ENCODE measurements at places on chromosomes 11 and 22.

- no peak for DNase-seq
Measured at GRCh38 chr22:30121960-30122359, 41.7 kb downstream of the HORMAD2 start.

DNA sequence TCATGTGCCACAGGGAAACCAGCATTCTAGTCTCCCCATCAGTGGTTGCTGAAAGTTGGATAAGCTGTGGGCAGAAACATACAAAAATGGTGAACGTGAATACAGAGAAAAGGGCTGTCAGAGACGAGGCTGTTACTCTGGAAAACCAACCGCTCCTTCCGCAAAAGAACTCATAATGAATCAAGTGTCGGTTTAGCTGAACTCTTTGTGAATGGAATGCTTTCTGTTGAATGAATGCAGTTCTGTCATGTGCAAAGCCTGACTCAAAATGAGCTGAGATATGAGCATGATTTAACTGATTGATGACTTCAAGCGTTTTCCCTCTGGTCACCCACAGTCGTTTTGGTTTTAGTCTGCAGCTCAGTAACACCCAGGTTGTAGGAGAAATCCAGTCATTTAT is 298.3 kb downstream of the ETS1 start:
- no peak for DNase-seq

DNA sequence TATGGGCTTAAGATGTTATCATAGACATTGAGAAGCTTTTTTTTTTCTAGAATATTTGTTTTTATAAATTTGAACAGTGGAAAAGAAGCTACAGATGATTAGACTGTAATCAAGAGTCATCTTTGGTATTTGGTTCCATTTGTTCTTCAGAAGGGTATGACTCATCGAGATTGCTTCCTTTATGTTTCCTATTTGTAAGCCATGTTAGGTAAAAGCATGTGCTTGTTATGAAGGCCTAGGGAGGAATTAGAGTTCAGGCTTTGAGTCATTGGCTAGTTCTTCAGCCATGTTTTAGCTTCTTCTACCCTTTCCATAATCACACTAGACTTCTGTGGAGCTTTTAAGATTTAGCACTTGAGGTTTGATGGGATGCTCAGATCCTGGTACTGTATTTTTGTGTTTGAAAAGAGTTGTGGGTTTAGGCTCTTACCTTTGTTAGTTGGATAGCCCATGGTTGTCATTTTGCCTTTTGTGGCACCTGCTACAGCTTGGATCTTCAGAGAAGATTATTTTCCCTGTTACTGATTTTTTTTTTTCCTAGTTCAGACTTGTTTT is 44.3 kb downstream of the POLD3 start:
- DNase-seq = no peak

GRCh38 chr11:104917271-104918112 is 19.2 kb upstream of the CASP12 start:
- DNase-seq = no peak

- no peak for DNase-seq
Measured at GRCh38 chr22:46730568-46731245, 7.3 kb downstream of the CERK start.

DNA sequence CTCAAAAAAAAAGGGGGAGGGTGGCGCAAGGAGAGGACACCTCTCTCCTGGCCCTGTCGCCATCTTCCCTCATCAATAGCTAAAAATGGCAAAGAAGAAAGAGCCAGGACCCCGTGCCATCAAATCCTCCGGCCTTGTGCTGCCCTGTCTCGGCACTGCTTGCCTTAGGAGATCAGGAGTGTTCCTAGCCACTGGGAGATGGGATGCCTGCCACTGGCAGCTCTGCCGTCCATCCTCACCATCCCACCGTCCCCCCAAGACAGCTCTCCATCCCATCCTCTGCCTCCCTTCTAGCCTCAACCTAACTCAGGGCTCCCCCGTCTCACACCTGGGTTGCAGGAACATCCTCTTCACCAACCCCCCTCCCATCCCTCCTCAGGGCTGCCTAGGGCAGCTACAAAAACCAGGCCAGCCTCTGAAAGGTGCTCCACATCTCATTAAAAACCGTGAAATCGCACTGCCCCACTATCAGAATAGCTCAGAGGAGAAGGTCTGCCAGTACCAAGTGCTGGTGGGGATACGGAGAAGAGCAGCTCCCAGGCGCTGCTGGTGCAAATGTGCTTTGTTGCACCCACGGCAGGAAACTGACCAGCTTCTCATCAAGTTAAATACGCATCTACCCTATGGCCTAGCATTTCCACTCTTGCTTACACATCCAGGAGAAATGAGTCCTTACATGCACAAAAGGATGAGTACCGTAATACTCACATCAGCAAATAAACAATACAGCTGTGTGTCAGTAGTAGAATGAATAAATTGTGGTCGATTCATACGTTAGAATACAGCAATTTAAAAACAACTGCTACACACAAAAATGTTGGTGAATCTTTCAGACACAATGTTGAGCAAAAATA is 31.7 kb upstream of the GCAT start:
- DNase-seq = no peak

GRCh38 chr11:19253817-19254216 is 13.1 kb upstream of the E2F8 start:
- DNase-seq = no peak

- DNase-seq = no peak
Measured at GRCh38 chr22:22429369-22430108, 79.0 kb downstream of the ZNF280B start.

DNA sequence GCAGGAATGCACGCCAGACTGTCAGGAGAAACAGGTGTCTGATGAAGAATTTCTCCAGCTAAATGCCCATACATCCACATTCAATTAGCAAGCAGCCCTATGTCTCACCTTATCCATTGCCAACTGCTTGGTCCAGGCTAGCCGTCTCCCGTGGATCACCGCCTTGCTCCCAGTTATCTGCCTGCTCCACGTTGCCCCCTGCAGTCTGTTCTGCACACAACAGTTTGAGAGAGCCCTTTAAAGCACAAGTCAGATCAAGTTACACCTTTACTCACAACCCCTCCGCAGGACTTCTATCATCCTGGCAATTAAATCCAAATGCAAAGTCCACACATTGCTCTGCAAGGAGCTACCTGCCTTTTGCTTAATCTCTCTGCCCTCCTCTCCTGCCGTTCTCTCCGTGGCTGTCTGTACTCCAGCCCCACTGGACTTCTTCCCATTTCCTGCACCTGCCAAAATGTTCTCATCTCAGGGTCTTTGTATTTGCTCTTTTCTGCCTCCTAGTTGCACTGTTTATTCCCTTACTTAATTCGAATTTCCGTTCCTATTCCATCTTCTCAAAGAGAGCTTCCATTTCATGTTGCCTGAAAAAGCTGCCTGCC is 185.3 kb upstream of the LARGE1 start:
- no peak for DNase-seq

DNA sequence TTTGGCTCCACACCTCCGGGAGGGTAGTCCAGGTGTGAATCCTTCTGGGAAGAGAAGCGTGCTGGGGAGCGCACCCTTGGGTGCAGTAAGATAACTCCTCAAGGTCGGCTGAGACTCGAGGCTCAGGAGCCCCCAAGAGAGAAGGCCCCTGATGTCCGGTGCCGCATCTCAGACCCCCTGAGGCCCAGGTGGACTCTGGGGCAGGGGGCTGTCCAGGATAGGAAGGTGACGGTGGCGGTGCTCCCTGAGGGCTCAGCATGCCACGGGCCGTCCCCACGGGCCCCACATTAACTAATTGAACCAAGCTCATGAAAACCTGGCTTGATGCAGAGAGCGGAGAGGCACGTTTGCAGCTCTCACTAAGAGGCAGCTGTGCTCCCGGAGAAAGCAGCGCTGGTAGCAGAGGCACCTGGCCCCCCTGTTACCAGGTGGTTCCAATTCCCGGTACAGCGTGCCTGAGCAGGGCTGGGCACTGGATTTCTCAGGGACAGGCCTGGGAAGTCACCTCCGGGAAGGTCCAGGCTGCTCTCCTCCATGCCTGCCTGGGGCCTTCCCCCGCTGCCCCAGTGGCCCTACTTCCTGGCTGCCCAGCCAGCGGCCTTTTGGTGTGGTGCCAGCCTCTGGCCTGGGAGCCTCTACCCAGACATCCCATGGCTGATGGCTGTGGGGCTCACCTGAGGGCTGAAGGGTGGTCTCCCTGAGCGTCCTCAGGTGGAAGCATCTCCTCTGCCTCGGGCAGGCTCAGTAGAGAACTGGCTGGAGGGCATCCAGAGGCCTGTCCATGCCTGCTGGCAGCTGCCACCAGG is 1.1 kb downstream of the KCNQ1 start:
- no peak for DNase-seq

- DNase-seq = no peak
Measured at GRCh38 chr11:119316729-119317591, at the start of gene MCAM. TSS of gene MCAM (minus strand) at chr11:119317130. CDS start at chr11:119317101, 29 bp downstream.

DNA sequence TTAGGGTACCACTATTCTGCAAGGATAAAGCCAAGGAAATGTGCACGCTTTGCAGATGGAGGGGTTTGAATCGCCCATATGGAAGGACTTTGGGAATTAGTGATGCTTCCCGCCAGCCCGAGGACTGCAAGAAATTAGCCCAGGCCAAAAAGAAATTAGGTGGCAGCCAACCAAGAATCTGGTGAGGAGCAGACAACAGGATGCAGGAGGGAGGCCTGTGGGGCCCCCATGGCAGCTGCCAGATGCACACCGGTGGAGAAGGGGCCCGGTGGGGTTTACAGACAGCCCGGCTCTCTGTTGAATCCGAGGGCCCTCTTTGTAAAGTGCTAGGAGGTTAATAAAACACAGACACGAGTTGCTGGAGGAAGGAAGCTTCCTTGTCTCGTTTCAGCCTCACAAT is 73.5 kb downstream of the TIMP3 start:
- no peak for DNase-seq

DNA sequence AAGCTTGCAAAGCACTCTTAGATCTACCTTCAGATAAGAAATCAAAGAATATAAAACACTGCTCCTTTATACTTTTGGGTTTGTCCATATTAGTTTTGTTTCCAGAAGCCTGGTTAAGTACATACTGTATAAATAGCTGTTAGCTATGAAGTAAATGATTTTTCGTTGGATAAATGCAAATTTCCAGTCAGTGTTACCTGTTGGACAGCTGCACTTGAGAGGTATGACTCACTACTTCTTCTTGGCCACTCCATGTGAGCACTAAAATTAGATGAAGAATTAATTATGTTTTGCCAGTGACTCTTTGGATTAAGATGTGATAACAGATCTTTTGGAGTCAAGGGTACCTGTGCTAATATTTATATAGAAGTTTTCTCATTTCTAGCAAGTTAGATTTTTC is 9.5 kb upstream of the TSG101 start:
- DNase-seq = no peak

GRCh38 chr11:69943066-69943465 is 123.8 kb upstream of the FGF3 start:
- no peak for DNase-seq

- DNase-seq = no peak
Measured at GRCh38 chr11:31480930-31481329, 28.5 kb downstream of the IMMP1L start.

DNA sequence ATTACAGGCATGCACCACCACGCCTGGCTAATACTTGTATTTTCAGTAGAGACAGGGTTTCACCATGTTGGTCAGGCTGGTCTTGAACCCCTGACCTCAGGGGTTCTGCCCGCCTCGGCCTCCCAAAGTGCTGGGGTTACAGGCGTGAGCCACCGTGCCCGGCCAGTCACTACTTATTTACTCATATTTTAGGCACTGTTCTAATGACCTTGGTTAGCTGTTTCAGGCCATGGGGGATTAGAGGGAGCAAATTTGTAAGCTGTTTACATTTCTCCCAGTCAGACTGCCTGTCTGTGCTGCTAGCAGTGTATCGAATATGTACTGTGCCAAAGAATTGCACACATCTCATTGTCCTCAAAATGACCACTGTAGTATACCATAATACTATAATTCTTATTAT is 32.7 kb upstream of the PACSIN2 start:
- no peak for DNase-seq

GRCh38 chr11:64582885-64583284 is 8.1 kb upstream of the SLC22A12 start:
- no peak for DNase-seq

DNA sequence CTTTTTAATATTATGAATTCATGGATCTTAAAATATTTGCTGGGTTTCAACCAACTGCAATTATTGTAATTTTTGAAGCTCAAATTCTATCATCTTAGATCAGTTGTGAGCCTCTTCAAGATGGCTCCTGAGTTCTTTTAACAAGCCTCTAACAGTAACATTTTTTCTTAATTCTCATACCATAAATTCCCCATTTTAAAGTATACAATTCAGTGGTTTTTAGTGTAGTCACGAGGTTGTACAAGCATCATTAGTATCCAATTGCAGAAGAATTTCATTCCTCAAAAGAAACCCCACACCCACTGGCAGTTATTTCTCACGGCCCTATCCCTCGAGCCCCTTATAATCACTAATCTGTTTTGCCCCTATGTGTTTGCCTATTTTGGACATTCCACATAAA is 270.8 kb downstream of the SBF2 start:
- DNase-seq = no peak

DNA sequence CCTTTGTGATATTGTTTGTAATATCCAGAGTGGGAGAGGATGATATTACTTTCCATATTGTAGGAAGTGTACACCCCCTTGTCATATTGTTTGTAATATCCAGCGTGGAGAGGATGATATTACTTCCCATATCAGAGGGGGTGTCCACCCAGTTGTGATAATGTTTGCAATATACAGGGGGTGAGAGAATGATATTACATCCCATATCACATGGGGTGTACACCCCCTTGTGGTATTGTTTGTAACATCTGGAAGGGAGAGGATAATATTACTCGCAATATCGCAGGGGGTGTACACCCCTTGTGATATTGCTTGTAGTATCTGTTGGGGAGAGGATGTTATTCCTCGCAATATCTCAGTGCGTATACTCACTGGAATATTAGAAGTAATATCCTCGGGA is 61.5 kb downstream of the PRSS23 start:
- no peak for DNase-seq

GRCh38 chr11:62880803-62881578 is at the start of gene SLC3A2:
TSS of gene SLC3A2 (plus strand) at chr11:62880896. CDS start at chr11:62881024, 128 bp downstream.
- peak; percentile 93 for DNase-seq

DNA sequence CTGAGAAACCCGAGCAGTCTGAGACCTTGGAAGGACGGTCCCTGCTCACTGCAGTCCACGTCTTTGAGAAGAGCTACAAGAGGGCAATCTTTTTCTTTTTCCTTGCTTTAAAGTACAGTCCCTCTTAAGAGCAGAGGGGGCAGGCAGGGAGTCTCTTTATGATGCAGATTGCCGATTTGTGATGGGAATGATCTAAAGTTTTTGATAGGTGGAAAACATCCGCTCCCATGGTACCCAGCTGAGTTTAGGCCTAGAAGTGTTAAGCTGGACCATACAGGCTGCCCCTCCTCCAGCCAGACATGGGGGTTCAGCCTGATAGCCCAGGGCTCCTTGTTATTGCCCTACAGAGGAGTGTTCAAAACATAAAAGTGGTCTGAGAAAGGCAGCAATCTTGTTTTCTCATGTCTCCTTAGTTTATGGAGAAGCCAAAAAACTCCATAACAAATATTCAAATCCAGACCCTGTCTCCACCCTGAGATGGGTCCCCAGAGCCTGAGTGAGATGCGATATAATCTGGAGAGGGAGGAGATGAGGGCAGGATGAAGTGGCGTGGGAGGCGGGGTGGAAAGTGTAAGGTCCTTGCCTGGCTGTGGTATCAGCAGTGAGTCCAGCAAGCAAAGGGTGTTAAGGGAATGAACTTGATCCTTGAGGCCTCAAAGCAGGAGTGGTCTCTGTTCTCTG is 135.1 kb downstream of the FDX1 start:
- DNase-seq = no peak
